ENCODE measurements at places on chromosomes 1 and 21.

- DNase-seq, result no peak
These were observed 51.1 kb upstream of the IL12RB2 start for GRCh38 chr1:67256291-67257172.

DNA sequence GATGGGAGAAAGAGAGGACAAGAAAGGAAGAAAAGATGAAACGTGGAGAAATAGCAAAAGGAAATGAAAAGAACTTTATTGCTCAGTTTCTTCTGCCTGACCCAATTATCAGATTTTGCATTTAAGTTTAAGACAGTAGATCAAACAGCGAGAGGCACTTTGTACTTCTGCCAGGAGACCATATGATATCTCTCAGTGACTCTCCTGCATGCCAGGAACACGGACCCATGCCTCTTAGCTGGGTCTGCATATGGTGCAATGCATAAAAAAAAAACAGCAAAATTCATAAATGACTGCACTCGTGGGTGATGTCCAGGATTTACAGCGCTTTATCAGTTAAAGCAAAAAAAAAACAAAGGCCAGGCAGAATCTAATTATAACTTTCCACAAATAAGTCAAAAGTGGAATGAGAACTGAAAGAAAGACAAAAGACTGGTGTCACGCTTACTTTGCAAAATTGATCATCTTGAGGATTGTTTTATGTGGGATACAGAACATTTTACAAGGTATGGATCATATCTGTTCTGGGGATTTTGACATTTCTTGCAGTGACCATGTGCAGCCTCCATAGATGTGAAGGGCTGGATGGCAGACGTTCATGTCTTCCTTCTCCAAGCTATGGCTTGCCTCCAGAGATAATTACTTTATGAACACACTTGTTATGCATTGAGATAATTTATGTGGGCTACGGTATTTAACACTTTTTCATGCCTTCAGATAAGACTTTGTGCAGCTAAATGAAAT lies 79.5 kb downstream of the RUNX1 start:
- DNase-seq, result no peak

DNA sequence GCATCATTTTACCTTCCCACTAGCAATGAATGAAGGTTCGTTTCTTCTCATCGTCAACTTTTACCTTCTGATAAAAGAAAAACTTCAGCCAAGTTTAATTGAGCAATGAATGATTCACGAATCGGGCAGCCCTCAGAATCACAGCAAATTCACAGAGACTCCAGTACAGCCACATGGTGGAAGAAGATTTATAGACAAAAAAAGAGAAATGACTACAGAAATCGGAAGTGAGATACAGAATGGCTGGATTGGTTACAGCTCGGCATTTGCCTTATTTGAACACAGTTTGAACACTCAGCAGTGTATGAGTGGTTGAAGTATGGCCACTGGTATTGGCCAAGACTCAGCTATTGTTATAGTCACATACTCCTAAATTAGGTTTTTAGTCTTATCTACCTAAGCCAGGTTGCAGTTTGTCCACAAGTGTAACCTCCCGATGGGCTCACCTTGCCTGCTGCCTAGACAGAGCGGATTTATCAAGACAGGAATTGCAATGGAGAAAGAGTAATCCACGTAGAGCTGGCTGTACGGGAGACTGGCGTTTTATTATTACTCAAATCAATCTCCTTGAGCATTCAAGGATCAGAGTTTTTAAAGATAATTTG lies 15.3 kb downstream of the AK4 start:
- no peak for DNase-seq

DNA sequence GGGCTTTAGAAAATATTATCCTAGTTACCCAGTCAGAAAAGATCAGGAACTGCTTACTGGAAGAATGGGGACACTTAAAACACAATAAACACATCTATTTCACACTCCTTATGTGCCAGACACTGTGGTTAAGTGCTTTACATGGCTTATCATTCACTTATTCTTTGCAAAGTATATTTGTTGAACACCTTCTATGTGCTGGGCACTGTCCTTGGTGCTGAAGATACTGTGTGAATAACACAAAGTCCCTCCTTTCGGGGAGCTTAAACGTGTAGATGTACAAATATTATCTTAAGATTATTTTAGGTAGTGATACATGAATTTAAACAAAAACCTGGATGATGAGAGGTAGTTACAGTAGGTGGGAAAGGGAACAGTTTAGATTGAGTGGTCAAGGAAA lies 169.3 kb downstream of the ST6GALNAC5 start:
- no peak for DNase-seq

DNA sequence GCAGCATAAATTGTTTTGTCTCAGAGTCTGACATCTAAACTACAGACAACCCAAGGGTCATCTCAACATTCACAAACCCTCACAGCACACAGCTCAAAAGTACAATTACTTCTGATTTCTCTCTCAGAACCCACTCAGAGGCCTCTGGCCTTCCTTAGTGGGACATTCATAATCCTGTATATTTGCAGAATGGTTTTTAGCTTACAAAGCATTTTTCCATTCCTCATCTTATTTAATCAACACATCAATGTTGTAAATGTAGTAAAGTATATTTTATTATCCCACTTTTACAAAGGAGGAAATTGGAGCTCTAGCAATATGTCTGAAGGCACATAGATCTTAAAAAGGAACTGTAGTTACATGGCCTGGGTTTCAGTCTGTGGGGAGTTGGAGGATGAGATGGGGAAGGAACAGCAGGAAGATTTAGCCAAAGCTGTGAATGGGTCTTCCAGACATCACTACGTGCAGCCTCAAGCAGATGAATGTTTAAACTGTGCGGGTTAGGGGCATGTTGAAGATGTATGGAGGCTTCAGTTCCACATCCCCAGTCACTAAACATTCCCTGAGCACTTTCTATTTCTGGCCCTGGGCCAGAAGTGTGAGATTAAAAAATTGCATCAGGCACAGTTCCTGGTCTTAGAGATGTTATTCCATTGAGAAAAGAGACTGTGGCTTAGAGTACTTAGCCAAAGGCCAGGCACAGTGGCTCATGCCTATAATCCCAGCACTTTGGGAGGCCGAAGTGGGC lies 13.3 kb downstream of the AKNAD1 start:
- no peak for DNase-seq

DNA sequence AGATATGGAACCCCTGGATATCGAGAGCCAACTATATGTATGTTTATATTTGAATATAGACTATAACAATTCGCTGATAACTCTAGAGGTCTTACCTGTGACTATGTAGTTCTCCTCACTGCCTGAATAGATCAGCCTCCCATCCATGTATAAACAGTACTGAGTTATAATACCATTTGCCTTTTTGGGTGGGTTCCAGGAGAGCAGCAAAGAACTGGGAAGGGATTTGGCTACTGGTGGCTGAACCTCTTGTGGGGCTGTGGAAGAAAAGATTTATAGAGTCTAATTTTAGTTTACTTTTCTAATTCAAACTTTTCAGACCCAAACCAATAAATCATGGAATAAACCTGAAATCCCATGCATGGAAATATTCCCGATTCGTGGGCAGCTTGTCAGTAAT lies 376.9 kb downstream of the USH2A start:
- DNase-seq, result no peak

- no peak for DNase-seq
These were observed 338.2 kb downstream of the KIF26B start for GRCh38 chr1:245493029-245493428.

DNA sequence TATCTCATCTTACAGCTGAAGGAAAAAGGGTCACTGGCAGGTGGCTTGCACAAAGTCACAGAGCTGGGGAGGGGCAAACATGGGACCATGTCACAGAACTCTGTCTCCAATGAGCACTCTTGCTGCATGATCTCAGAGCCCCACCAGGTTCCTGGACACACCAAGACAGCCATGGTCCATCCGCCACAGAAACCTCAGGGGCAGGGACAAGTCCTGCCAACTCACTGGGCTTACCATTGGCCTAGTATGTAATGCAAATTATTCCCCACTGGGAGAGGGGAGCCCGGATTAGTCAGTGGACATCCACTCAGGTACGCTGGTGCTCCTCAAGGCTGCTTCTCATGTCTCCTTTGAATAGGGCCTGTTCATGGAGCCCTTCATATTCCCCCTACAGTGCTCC lies 14.2 kb downstream of the S100A7A start:
- no peak for DNase-seq

GRCh38 chr21:24123785-24124184 lies 1483.5 kb downstream of the MRPL39 start:
- DNase-seq, result no peak

GRCh38 chr1:116203181-116203723 lies 92.1 kb downstream of the MAB21L3 start:
- no peak for DNase-seq

GRCh38 chr21:41068496-41068895 lies 99.5 kb upstream of the BACE2 start:
- no peak for DNase-seq
